ENCODE measurements at places on chromosomes 16 and 17.

DNA sequence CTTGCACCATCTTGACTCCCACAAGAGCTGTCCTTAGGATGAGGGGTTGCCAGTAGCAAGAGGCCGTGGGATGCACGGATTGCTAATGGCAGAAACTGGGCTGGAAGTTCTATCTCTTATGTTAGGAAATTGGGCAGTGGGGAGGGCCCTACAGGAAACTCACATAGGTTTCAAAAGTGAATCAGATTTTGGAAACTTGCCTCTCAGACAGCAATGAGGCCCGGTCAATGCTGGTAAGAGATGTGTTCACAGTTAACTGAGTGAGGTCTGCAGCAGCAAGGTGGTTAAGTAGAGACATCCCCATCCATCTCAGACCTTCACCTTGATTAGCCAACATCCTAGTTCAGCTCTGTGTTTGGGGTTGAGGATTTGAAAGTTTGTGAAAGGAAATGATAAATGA is 164.7 kb downstream of the ABCA8 start:
- no peak for DNase-seq

DNA sequence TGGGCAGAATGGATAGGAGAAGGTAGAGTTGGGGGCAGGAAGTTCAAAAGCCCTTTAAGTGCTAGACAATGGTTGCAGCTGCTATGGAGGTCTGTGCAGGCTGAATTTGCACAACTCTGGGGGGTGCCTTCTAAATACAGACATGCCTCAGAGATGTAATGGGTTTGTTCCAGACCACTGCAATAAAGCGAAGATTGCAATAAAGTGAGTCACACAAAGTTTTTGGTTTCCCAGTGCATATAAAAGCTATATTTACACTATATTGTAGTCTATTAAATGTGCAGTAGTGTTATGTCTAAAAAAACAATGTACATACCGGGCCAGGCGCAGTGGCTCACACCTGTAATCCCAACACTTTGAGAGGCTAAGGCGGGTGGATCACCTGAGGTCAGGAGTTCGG is 60.5 kb upstream of the MYOCD start:
- DNase-seq, result no peak

- no peak for DNase-seq
Measured at GRCh38 chr17:59165933-59166342, 10.4 kb downstream of the PRR11 start.

DNA sequence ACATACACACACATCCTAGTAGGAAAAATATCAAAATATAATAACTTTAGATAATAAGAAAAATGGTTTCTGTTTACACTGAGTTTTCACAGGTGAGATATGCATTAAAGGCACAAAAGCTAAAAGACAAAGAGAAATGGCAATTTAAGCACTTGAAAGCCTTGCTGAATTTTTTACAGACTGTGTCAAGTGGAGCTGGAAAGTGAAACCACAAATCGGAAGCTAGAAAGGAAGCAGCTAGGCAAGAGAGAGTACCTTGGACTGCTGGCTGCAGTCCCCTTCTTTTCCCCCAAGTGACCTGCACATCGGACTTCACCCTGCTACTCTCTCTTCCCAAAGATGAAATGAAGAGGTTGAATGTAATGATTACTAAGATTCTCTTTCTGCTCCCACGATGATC is 135.1 kb downstream of the CDH13 start:
- DNase-seq, result no peak

- peak; percentile 75 for DNase-seq
Measured at GRCh38 chr17:57697891-57698711, 47.0 kb downstream of the CCDC182 start.

- DNase-seq, result no peak
Measured at GRCh38 chr17:63482509-63482908, 5.6 kb downstream of the ACE start.

- DNase-seq, result no peak
Measured at GRCh38 chr16:82067042-82067803, 32.2 kb downstream of the HSD17B2 start.

- DNase-seq, result no peak
Measured at GRCh38 chr17:39018267-39019134, 51.3 kb upstream of the FBXO47 start.

- DNase-seq, result no peak
Measured at GRCh38 chr16:56047307-56048234, 143.7 kb upstream of the GNAO1 start.

DNA sequence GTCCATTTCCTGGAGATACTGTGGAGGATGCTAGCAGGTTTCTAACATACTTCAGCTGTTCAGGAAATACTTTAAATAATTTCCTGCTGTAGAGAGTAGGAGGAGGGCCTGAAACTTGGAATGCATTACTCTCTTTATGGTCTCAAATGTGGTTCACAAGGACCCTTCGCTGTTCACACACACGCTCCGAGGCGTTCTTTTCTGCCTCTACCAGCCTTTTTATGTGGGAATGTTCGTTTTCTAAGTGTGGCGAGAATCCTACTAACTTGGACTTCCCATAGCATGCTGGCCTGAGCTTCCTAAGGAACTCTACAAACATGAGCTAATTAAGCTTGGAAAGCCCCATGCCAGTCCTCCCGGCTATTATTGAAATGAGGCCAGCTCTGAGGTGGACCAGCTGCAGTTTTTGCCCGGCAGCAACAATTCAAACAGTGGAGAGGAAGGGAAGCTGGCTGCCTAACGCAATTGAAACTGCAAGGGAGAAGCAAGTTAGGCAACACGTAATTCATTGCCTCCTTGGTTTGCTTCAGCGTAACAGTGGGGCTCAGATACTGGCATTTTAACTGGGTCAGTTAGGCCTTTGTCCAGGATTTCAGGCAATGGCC is 18.9 kb downstream of the KPNA2 start:
- no peak for DNase-seq

GRCh38 chr17:41518789-41519449 is at the start of gene KRT15:
KRT15 (minus strand) TSS chr17:41518890; CDS start chr17:41518827, 63 bp downstream.
- DNase-seq, result peak; percentile 85

DNA sequence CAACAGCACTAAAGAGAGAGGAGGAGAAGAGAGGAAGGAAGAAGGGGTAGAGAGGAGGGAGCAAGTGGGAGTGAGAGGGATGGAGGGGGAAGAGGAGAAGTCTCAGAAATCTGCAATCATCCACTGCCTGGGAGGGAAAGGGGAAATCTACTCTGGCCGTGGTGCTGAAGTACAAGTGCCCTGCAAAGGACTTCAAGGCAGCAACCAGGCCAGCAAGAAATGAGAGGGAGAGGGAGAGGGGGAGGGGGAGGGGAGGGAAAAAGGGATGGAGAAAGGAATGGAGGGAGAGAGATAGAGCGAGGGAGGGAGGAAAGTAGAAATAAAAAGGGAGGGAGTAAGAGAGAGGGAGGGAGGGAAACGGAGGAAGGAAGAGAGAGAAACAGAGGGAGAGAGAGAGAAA is 130.8 kb upstream of the EEF2KMT start:
- DNase-seq, result no peak

DNA sequence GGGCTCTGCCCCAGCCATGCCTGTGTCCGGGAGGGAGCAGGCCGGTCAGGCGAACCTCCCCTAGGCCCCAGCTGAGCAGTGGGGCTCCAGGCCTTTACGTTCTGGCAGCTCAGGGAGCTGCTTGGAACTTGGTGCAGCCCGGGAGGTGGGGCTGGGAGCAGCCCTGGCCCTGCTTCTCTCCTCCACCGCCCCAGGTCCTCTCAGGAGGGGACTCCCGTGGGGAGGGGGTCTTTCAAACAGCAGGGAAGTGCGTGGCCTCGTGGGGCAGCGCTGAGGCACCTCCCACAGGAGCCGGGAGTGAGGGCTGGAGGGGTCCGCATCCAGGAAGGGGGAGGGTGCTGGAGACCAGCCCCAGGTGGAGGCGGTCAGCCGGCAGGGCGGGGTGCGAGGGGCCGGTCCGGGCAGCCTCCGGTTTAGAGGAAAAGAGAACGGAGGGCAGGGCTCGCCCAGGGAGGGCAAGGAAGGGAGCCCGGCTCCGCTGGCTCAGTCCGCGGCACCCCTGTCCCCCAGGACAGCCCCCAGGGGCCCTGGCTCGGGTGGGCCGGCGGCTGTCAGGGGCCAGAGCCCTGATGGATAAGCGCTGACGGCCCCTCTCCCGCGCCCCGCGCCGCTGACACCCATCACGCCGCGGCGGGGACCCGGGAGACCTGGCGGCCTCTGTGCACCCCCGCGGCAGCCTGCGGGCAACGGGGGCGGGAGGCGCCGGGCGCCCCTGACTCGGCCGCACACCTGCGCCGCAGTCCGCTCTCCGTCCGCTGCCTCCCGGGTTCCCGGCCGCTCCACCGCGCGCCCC is 587 bp upstream of the PRR35 start:
- DNase-seq, result no peak

DNA sequence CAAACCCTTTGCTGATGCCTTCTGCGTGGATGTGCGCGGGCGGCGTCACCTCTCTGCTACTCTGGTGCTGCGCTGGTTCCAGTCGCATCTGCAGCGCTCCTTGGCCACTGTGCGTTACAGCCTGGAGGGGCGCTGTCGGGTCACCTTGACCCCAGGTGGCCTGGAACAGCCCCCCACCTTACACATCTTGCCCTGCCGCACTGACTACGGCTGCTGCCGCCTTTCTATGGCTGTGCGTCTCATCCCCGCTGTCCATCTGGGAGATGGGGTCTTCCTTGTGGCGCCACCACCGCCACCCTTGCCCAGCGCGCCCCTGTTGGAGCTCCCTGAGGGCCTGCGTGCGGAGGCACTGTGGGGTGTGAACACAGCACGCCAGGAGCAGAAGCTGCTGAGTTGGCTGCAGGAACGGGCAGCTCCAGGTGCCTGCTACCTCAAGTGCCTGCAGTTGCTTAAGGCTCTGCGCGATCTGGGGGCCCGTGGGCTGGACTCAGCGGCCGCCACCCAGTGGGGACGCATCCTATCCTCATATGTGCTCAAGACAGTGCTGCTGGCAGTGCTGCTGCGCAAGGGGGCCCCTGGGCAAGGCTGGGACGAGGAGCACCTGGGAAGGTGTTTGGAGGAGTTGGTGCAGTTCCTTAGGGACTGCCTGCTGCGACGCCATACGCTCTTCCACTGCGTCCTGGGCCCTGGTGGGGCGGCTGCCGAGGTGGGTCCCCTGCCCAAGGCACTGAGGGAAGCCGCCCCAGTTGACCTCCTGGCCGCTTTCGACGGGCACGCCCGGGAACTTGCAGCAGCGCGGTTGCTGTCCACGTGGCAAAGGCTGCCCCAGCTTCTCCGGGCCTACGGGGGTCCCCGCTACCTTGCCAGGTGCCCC is 1.6 kb downstream of the ITPRIPL2 start:
- no peak for DNase-seq

GRCh38 chr16:55062442-55062841 is 131.8 kb downstream of the IRX5 start:
- DNase-seq, result no peak

- no peak for DNase-seq
Measured at GRCh38 chr17:78210111-78210510, 3.9 kb upstream of the BIRC5 start.

DNA sequence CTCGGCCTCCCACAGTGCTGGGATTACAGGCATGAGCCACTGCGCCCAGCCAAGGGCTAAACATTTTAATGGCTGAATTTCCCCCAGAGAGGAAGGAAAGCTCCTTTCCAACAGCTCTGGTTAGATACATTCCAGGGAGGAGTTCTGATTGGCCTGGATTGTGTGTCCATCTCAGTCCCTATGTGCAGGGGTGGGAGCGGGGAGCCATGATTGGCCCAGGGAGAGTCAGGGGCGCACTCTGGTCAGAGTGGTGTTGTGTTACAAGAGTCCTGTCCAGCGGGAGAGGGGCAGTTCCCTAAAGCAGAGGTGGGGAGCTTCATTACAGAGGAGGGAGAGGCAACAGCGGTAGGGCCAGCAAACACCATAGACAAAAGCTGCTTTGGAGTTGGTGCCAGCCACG is 75.0 kb downstream of the RAP1GAP2 start:
- DNase-seq, result no peak

DNA sequence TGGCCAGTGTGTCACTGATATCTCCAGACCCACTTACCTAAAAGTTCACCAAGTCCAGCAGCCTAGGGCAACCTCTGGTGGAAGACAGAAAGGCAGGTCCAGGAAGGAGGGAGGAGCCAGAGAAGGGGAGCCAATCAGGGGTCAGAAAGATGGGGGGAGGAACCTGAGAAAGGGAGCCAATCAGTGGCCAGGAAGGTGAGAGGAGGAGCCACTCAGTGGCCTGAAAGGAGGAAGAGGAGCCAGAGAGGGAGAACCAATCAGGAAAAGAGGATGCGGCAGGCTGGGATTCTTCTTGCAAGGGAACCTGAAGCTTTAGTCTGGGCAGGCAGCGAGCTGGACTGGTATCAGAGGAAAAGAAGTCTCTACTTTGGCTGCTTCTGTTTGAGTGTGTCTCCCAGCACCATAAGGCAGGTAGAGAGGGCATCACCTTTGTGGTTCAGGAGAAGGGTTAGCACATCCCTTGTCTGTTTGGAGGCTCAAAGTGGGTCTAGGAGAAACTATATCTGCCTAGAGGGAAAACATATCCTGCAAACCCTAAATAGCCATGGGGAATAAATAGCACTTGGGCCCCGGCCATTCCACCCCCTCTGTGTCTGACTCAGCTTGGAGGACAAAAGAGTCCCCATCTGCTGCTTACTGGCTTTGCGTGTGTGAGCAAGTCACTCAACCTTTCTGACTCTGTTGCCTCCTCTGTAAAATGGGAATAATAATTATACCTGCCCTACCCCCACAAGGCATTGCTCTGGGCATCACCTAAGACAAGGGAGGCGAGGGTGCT is 43.4 kb upstream of the CRHR1 start:
- DNase-seq, result no peak

DNA sequence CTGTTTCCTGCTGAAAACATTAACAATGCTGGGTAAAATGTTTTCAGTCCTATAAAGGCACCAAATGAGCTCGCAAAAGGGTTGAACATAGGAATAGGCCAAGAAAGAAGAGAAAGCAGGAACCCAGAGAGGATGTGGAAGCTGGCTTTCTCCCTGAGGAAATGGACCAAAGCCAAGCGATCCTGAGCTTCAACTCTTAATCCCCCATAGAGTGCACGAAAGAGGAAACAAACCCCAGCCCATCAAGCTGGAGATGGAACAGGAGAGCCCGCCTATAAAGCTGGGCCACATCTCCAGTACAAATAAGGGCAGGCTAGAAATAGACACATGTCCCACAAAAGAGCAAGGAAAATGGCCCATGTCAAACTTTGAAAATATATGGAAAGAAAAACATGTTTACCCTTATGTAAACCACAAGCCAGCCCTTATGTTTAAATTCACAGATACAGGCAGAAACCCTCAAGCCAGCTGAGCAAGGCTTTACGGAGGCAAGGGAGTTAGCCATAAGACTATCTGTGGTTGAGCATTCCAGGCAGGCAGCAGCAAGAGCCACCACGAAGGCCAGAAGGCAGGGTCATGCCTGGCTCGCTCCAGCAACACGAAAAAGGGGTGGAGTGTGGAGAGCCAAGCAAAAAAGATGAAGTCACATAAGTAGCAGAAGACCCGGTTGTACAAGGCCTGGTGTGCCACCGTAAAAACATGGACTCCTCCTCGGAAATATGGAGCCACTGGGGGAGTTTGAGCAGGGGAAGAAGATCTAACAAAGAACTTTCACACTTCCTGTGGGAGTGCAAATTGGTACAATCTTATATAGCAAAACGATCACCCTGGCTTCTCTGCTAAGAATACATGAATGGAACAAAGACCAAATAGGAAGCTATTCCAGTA is 27.8 kb downstream of the COPRS start:
- DNase-seq, result no peak

Data from DMS79 (cell line).